T1000 (cell line): ENCODE measurements at places on chromosomes 3 and 15.

- no peak for DNase-seq
These were observed 112.5 kb downstream of the STT3B start for GRCh38 chr3:31645256-31645655.

DNA sequence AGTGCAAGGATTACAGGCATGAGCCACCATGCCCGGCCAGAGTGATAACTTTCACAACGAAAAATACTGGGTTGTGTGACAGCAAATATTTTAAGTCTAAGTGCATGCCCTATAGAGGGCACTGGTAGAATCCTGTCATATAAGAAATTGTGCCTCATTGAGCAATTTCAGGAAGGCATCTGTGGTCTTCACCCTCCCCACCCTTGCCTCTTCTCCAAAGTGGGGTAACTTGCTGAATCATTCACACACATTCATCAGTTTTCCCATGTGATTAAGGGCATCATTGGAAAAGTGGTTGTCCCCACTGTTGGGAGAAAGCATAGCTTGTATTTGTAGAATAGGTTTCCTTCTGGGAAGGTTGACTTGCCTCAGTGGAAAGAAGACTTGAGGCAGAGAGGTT lies 9.2 kb downstream of the MITF start:
- no peak for DNase-seq

GRCh38 chr3:190122198-190122771 lies 1.6 kb upstream of the P3H2 start:
- no peak for DNase-seq

GRCh38 chr15:94791008-94791407 lies 559.6 kb downstream of the MCTP2 start:
- DNase-seq, result no peak

- no peak for DNase-seq
These were observed 88.7 kb upstream of the CDAN1 start for GRCh38 chr15:42825599-42825998.

- DNase-seq, result no peak
These were observed 42.2 kb downstream of the SPSB4 start for GRCh38 chr3:141093397-141093796.

DNA sequence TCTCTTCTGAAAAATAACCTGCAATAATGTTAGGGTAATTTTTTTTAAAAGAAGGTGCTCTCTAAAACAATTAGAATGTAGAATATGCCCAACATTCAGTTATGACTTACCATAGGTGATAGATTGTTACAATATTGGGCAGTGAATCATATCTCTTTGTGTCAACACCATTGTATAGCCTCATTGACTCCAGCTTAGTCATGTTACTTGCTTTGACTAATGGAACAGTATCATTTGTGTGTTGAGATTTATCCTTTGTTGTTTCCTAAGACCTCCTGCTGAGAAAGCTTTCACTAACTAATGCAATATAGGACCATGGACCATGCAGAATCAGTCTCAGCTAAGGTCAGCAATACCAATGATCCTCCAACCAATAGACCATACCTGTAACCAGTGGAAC lies 1106.4 kb downstream of the SI start:
- DNase-seq, result no peak

DNA sequence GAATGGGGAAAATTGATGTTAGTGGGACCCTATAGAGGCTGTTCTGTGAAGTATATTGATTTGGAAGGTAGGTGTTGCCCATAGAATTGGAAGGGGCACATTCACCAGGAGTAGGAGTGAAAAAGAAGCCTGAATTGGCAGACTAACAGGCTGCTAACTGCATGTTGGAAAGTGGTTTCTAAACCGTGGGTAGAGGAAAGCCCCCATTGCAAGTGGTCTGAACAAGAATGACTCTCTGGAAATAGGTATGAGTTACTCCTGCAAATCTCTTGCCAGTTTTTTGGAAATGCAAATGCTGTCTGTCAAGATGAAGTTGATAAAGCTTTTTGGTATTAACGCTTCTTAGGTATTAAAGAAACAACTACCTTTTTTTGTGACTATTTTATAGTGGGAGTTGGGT lies 3.5 kb downstream of the UBE2E1 start:
- DNase-seq, result no peak

GRCh38 chr3:39264053-39264452 lies 15.8 kb downstream of the CX3CR1 start:
- no peak for DNase-seq

DNA sequence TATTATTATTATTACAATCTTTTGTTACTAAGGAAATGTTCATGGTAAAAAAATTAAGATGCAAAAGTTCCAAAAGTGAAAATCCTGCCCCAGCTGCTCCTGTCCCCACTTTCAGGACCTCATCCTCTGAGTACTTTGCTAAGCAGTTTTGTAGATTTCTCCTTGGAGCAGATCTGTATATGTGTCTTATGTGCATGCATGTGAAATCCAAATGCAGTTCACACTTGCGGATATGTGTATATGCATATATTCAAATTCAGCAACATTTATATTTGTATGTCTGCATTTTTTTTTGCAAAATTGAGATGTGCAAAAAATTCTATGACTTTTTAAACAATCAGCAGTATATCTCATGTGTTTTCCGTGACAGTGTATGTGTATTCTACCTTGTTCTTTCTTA lies 19.2 kb downstream of the CHCHD6 start:
- DNase-seq, result no peak

DNA sequence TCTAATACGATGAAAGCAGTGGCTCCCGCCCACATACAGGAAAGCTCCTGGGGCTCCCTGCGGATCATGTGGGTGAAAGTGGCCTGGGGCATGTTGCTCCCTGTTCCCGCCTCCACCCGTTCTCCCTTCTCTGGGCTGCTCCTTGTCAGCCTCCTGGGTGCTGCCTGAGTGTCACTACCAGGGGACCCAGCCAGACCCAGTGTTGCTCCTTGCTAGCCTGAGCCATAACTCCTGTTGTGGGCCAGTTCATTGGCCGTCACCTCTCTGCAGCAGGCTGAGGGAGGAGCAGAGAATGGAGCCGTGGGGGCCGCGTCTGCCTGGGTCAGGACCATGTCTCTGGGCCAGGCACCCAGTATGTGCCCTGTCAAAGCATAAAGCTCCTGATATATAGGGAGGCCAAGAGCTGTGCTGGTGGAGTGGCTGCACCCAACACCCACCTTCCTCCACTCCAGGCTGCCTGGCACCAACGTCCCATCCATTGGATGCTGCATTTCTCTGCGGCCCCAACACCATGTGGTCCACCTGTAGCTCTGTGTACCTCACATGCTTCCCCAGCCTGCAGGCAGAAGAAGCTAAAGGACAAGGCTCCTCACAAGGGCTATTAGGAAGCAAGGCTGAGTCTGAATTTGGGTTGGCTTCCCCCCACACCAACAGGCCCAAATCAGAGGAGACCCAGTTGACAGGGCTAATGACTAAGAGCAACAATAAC lies 40.5 kb downstream of the KLF13 start:
- DNase-seq, result no peak

DNA sequence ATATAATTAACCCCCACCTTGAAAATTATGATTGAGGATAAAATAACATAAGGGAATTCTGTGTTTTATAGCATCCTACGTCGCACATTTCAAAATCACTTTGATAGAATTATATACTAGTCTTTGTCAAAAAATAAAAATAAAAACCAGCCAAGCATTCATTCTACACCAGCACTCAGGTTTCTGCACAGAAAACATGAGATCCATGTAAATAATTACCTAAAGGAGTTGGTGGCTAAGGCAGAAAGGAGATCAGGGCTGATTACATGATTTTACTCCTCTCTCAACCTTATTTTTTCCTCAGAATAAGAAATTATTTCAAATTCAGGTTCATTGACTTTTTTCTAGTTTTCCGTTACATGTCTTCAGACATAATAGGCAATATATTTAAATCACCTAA lies 194.5 kb downstream of the PLCH1 start:
- no peak for DNase-seq

DNA sequence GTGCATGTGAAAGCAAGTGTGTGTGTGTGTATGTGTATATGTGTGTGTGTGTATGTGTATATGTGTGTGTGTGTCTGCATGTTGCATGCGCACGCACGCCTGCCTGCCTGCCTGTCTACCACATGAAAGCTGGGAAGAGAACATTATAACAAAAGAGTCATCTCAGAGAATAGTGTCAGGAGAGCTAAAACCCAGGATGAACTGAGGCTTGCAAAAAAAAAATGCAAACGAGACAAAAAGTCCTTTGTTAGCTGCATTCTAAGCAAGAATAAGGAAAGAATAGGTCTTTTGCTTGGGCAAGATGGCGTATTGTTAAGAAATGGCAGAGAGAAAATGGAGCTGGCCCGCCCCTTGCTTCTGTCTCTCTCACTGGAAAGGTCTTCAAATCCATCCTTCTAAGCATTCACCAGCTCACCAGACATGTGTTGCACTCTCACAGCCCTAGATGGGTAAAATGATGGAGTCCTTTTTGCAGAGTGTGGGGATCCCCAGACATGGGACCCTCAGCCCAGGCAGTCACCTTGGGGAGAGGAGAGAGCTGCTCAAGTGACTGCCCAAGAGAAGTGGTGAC lies 16.4 kb downstream of the WNT7A start:
- DNase-seq, result no peak

- DNase-seq, result no peak
These were observed 22.2 kb downstream of the SMAD3 start for GRCh38 chr15:67087507-67088172.

GRCh38 chr3:193572426-193572908 lies 17.8 kb upstream of the ATP13A4 start:
- DNase-seq, result no peak

DNA sequence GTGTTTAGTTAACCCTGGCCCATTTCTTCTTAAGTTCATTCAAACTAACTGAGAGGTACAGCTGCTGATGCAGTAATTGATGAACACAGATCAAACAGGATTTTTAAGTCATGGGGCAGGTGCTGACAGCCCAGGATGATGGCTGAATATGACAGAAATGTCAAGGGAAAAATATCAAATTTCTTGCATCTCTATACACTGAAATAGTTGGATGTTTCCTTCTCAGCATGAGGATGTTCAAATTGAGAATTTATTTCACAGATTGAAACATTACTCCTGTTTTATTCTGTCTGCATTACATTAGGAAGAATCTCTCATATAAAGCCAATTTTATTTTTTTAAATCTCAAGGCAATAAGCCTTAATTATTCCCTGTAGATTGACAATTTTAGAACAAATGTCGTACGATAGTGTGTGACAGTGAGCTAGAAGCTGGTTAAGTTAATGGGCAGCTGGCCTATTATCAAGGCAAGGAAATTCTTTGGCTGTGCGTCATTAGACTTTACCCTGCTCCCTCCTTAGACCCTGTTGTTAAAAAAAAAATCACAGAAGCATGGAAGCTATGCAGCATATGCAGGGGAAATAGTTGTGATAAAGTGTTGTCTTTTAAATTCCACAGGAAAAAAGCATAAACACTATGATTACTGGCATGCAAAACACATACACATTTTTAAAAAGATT lies 183.8 kb upstream of the KCNMB2 start:
- DNase-seq, result peak; percentile 6

- no peak for DNase-seq
These were observed 114.3 kb downstream of the CORO2B start for GRCh38 chr15:68693071-68693470.

- no peak for DNase-seq
These were observed 1.9 kb upstream of the TRIM71 start for GRCh38 chr3:32815841-32816438.

GRCh38 chr3:195440379-195440778 lies 2.4 kb downstream of the ACAP2 start:
- no peak for DNase-seq

DNA sequence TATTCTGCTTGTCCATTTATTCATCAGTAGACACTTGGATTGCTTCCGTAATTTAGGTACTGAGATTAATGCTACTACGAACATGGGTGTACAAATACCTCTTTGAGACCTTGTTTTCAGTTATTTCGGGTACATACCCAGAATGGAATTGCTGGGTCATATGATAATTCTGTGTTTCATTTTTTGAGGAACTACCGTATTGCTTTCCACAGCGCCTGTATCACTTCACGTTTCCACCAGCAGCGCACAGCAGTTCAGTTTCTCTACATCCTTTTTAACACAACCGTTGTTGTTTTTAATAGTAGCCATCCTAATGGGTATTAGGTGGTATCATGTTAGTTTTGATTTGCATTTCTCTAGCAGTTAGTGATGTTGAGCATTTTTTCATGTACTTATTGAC lies 9.5 kb downstream of the PAK2 start:
- no peak for DNase-seq

DNA sequence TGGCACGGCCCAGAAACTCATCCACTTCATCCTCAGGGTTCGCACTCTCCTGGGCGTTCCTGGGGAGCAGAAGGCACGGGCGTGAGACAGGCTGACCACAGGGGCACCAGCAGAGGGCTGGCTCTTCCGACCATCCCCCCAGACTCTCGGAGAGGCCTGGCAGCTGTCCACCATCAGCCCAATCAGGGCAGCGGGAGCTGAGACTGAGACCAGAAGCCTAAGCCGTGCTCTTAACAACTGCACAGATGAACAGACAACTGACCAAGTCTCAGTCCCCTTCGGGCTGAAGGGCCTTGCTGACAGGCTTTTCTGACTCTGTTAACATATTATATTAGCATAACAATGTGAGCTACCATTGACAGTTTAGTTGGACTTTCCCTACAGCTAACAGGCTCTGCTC lies 118.0 kb downstream of the SEC22A start:
- no peak for DNase-seq

- DNase-seq, result no peak
These were observed 578.7 kb downstream of the NLGN1 start for GRCh38 chr3:173976281-173976680.

DNA sequence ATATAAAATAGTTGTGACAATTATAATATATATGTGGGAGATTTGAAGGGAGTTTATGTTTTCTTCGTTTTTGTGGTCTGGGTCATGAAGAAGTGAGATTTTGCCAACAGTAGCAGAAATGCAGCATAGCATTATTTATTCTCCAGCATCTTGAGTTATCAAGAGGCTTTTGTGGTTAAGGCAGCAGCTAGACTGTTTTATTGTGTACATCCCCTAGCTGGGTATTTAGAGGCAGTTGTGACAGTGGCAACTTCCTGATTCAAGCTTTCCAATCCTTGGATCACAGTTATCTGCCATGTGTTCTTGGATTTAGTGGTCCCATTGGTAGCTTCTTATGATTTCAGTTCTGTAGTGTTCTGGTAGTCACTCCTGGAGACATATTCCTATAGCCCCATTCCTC lies 29.0 kb downstream of the ARIH1 start:
- no peak for DNase-seq

DNA sequence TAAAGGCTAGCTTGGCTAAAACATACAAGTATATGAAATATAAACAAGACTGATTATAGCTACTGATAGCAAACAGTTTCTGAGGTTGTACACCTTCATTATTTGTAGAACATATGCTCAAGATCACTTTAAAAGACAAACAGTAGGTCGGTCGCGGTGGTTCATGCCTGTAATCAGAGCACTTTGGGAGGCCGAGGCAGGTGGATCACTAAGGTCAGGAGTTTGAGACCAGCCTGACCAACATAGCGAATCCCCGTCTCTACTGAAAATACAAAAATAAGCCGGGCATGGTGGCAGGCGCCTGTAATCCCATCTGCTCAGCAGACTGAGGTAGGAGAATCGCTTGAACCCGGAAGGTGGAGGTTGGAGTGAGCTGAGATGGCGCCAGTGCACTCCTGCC lies 80.3 kb downstream of the SMARCC1 start:
- no peak for DNase-seq

- DNase-seq, result no peak
These were observed 27.5 kb downstream of the CCDC12 start for GRCh38 chr3:46948830-46949671.

- DNase-seq, result no peak
These were observed 44.6 kb downstream of the SNRK start for GRCh38 chr3:43330981-43331380.
